ENCODE measurements at places on chromosomes 16 and 17.
A peak's percentile ranks its signal among the peaks of the same experiment; 100 is the strongest.

DNA sequence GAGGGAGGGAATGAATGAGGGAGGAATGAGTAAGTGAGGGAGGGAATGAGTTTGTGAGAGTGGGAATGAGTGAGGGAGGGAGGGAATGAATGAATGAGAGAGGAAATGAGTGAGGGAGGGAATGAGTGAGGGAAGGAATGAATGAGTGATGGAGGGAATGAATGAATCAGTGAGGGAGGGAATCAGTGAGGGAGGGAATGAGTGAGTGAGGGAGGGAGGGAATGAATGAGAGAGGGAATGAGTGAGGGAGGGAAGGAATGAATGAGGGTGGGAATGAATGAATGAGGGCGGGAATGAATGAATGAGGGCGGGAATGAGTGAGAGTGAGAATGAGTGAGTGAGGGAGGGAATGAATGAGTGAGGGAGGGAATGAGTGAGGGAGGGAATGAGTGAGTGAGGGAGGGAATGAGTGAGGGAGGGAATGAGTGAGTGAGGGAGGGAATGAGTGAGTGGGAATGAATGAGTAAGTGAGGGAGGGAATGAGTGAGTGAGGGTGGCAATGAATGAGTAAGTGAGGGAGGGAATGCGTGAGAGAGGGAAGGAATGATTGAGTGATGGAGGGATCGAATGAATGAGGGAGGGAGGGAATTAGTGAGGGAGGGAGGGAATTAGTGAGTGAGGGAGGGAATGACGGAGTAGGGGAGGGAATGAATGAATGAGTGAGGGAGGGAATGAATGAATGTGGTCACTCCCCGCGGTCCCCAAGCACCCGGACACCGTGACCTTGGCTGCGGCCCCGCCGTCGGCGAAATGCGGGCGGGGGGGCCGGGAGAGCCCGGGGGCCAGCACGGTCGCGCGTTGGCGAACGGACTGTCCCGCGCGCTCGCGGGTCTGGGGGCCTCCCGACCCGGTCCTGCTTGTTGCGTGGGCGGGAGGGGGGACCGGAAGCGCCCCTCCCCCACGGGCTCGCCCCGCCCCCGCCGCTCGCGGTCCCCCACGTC is 1.1 kb upstream of the UBE2I start:
- DNase-seq, result no peak

DNA sequence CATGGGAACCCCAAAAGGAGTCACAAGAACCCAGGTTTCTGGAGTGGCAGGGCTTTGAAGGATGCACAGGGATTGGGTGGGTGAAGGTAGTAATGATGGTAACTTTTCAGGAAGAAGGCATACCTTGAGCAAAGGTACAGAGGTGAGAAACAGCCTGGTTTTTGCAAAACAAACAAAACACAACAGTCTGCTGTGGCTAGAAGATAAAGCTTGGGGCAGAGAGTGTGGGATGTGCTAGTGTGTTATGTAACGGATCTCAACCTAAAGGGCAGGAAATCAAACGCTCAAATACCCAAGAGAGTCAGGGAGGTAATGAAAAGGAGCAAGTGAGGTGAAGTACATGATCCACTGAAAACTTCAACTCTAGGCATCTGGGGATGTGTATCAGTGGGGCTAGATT is 4.6 kb downstream of the PTGES3L start:
- no peak for DNase-seq

- no peak for DNase-seq
Measured at GRCh38 chr17:683499-684254, 31.0 kb downstream of the VPS53 start.

GRCh38 chr17:77609553-77610517 is 348.7 kb upstream of the TNRC6C start:
- DNase-seq, result peak; percentile 84

DNA sequence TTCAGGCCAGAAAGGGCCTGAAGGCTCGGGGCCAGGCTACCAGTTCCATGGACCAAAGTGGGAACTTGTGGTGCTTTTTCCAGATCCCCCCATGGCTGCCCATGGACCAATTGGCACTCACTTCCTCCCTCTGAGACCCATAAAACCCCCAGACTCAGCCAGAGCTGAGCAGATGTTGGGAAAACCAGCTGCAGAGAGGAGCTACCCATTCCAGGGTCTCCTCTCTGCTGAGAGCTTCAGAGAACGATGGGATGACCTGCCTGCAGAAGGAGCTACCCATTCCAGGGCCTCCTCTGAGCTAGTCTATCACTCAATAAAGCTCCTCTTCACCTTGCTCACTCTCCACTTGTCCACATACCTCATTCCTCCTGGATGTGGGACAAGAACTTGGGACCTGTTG is 52.2 kb upstream of the MED9 start:
- no peak for DNase-seq

DNA sequence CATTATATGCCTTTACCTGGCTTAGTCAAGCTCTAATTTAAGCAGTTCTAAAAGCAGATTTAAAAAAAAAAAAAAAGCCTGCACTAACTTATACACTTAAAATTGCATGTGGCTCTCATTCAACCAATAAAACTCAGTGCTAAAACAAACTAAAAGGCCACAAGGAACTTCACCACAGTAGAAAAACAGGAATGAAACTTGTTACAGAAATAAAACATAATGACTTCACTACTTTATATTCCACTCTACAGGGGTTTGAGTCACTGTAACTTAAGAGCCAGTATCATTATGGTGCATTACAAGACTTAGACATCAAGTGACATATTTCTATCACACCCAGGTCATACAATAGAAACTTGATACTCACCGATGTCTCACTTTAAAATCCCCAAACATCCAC is 11.1 kb downstream of the CA10 start:
- no peak for DNase-seq

- no peak for DNase-seq
Measured at GRCh38 chr17:57553991-57554825, 190.9 kb downstream of the CCDC182 start.

DNA sequence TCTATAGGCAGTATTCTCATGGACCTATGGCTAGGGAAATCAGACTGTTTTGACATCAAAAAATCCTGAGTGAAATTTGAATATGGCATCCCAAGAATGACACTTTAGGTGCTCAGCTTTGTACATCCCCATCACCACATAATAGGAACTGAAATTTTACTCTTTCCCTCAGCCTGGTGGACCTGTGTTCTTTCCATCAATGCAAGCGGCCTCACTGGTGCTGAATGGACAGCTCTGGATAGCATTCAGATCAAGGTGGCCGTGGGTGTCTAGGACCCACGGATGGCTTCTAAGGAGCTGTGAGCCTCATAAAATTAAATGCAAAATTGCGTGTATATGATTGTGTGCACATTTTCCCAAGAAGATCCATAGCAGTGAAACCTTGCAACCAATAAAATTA is 152.6 kb downstream of the MAP2K6 start:
- no peak for DNase-seq

DNA sequence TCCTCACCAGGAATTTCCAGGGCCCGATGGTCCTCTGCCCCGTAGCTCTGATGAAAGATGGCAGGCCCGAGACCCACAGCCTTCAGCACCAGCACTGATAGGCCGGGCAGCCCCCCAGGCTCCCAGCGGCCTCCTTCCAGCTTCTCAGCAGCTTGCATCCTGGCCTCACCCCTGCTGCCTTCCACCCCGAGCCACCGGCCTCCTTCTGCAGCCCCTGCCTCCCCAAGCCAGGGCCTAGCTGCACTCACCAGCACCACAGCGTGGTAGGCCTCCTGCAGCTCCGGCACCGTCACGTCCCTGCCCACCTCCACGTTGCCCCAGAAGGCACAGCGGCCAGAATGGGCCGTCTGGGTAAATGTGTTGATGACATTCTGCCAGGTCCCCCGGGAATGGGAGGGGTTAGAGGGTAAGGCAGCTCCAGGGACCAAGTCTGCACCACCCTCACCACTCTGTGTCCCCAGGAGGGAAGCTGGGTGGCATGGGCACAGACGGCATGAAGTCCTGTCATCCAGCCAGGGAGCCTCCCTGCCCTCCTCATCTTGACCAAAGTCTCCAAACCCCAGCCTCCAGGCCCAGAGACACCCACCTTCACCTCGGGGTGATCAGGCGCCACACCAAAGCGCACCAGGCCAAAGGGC is 6.5 kb downstream of the FDXR start:
- DNase-seq, result no peak

DNA sequence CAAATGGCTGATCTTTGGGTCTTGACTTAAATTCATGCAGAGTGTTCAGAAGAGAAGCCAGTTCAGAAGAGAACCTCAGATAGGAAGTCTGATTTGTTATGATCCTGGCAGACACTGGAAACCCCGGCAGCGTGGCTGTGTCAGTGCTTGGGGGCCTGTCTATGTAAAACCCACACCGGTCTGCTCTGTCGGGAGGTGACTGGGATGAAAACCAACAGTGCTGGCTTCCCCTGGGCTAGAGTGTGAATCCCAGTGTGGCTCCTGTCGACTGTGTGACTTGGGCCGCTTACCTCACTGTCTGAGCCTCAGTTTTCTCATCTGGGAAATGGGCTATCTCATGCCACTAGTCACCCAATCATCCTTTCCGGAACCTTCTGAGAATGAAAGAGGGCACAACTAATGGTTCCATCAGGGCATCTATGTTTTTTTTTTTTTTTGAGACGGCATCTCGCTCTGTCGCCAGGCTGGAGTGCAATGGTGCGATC is 92.4 kb downstream of the FOXL1 start:
- DNase-seq, result no peak

- no peak for DNase-seq
Measured at GRCh38 chr16:80546249-80546648, 5.5 kb downstream of the DYNLRB2 start.

Data from vagina (tissue), 2 donors.